NCI-H1092 treated with DMSO at 0.1 percent for 48 hours (cell line): ENCODE measurements at places on chromosomes 13 and 19.

DNA sequence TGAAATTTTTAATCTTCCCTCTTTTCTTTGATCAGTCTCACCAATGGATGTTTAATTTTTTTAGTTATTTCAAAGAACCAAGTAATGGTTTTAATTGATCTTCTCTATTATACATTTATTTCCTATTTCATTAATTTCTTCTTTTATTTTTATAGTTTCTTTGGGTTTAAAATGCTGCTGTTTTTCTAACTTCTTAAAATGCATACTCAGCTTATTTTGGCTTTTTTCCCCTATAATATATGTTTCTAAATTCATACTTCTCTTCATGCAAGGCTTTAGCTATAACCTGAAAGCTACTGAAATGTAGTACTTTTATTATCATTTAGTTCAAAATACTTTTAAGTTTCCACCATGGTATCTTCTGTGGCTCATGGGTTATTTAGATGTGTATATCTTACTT, 53.9 kb downstream of the ANKRD10 start:
- no peak for DNase-seq

DNA sequence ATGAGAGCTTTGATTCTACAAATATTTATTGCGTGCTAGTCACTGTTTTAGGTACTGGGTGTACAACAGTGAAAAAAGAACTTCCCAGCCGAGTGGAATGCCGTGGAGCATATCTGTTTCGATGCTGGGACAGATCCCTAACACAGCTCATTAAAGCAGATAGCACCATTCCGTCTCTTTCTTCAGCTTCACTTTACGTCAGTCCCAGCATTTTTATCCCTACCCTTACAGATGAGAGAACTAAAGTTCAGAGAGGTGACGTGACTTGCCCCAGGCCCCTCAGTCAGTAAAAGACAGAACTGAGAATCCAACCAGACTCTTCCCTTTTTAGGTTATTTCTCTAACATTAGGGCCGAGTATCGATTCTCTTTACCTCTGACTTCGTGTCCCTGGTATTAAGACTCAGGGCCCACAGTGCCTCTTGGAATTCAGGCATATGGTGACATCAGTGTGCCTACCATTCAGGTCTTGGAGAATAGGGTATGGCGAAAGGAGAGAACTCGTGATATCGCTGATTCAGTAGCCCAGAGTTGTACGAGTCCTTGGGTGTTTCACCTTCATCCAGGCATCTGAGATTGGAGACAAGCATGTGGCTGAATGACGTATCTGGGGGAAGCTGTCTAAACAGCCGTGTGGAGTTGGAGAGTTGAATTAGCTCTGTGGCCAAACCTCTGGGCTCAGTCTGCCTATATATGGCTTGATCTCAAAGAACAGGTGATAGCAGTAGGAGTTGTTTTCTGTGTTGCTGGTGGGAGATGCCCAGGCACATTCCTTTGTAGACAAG, 27.1 kb downstream of the ACTN4 start:
- DNase-seq = no peak

GRCh38 chr13:50243931-50244330, 228.7 kb downstream of the KCNRG start:
- DNase-seq = no peak

GRCh38 chr19:3670796-3671679, 29.2 kb downstream of the PIP5K1C start:
- DNase-seq = no peak

- no peak for DNase-seq
These were observed 13.8 kb downstream of the NAXD start for GRCh38 chr13:110628952-110629701.

DNA sequence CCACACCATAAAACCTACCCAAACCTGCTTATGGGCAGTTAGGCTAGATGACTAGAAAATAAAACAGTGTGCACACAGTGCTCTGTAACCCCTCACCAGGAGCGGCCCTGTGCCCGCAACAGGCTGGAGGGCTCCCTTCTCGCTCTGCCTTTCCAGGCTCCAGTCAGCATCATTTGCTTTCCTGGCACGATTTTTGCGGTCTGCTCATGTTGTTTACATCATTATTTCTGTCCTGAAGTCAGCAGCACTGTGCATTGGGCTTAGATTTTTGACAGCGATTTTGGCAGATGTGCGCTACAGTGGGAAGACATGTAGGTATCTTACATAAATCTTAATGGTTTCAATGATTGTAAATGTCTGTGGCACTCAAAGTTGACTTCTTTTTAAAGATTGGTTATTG, 344.0 kb downstream of the MTUS2 start:
- DNase-seq = no peak

DNA sequence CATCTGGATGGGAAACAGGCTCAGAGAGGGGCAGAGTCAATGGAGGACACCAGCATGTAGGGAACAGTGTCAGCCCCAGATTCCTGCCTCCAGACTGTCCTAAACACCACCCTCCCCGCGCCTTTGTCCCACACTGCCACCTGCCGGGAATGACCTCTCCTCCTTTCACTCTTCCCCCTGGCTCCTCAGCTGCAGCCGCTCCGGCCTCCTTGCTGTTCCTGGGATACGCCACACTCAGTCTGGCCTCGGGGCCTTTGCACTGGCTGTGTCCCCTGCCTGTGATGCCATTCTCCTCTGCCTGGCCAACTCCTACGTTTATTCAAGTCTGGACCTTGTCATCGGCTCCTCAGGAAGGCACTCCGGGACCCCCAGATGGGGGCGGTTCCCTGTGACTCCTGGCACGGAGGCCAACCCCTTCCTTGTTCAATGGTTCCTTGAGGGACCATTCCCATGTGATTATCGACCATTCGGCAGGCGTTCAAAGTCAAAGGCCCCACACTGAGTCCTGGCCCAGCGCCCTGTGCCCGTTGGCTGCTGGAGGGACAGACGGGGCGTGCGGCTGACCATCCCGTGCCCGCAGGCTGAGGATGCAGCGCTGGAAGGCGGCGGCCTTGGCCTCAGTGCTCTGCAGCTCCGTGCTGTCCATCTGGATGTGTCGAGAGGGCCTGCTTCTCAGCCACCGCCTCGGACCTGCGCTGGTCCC, 15.8 kb downstream of the FUT6 start:
- DNase-seq = no peak

DNA sequence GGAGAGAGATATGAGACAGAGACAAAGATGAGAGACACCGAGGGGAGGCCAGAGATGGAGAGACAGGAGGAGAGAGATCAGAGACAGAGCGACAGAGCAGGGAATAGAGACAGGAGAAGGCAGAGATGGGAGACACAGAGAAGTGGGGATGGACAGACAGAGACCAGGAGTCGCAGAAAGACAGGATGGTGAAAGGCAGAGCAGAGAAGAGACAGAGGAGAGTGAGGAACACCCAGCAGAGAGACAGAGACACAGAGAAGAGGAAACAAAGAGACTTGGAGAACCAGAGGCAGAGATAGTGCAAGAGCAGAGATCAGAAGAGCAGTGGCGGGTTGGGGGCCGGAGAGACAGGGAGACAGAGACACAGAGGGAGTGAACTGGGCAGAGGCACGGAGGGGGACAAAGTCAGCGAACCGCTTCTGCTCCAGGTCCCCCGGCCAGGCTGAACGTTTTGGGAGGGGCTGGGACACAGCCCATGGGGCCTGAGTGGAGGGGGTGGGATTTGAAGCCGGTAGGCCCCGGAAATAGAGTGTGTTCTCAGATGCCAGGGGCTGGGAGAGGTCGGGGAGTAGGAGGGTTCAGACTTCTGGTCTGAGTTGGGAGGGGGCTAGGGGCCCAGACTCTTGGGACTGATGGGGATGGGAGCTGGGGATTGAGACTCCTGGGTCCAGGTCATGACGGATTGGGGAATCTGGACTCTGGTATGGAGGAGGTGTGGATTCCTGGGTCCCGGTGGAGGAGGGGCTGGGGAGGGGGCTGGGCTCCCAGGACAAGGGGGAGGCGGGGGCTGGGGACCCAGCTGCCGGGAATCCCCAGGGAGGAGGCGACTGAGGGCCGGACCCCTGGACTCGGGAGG, 654 bp downstream of the ZNF579 start:
- DNase-seq = no peak

GRCh38 chr13:36069881-36070366, 61.3 kb downstream of the DCLK1 start:
- DNase-seq = no peak
